ENCODE measurements at places on chromosomes 2 and 18.

DNA sequence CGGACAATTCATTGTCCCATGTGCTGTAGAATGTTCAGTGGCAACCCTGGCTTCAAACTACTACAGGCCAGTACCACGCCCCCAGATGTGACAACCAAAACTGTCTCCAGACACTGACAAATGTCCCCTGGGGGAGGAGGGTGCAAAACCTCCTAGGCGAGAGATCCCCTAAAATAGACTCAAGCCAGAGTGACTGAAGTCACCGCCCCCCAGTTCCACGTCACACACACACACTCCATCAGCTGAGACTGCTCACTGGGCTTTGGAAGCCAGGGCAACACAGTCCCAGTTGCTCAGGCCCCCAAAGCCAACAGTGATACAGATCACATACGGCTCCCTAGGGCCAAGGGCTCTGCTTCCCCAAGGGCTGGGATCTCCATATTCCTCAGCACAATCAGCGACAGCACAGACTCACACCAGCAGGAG is 19.1 kb downstream of the HDAC4 start:
- DNase-seq = no peak

- DNase-seq = no peak
These were observed 24.8 kb upstream of the KIDINS220 start for GRCh38 chr2:8862230-8862629.

DNA sequence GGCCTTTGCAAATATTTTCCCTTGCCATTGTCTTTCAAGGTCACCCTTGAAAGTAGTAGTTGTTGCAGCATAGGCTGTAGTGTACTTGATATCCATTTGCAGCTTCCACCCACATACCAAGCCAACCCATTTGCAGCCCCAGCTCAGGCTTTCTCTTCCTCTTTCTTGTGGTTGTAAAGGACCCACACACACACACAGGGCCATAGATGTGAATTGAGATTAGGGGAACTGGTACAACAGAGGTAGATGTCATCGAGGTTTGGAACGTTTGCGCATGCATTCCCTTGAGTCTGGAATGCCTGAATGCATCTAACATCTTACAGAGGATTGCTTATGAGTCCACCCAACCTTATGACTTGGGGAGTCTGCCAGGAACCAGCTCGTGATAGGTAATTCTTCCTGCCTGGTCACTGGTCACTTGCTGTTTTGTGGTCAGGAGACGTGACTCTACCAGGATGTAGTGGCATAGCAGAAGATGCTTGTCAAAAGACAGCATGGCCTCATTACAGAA is 91.9 kb downstream of the MRPS9 start:
- no peak for DNase-seq

DNA sequence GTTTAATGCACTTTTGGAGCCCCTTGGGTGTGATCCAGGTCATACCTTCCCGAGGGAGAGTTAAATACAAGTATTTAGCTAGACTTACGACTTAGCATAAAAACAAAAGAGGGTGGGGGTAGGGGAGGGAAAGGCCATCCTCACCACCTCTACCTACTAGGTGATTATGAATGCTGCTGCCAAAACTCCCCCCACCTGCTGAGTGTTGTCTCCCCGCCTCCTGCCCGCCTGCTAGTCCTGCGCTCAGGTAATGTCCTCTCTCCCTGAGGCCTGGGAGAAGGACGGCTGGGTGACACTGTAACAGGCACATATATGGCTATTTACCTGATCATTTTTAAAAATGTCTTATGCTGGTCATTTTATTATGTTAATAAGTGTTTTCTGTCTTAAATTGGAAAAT is 3.0 kb upstream of the NCKAP5 start:
- DNase-seq = no peak

DNA sequence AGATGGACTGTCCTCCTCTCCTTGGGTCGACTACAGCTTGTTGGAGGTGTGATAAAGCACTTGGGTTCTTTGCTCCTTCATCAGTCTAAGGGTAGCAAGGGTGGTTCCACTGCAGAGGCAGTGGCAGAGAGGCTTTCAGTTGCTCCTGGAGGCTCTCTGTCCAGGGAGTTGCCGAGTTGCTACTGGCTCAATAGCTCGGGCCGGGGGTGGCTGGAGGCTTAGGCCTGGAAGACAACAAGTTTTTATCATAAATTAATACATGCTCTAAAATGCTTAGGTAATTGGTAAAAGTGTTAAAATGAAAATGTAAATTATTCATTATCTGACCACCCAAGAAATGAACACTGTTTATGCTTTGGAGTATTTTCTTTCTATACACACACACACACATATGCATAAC is 162.0 kb upstream of the NRP2 start:
- DNase-seq = no peak

- no peak for DNase-seq
These were observed 232.7 kb downstream of the CLIP4 start for GRCh38 chr2:29347774-29348461.

DNA sequence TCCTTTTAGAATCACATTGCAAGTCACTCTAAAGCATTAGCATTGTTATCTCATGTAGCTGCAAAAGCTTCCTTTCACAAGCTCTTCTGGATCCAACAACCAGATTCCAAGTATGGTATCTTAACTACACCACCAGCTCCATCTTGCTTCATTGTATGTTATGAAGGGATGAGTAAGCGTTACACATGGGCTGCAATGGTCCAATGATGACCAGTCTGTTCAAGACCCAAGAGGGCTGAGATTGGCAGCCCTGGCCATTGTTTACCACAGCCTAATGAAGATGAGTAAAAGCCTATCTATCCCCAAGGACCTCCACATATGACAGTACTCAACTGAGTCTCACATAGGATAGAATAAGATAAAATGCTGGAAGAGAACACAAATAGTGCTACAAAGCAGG is 6.3 kb downstream of the CFLAR start:
- no peak for DNase-seq

DNA sequence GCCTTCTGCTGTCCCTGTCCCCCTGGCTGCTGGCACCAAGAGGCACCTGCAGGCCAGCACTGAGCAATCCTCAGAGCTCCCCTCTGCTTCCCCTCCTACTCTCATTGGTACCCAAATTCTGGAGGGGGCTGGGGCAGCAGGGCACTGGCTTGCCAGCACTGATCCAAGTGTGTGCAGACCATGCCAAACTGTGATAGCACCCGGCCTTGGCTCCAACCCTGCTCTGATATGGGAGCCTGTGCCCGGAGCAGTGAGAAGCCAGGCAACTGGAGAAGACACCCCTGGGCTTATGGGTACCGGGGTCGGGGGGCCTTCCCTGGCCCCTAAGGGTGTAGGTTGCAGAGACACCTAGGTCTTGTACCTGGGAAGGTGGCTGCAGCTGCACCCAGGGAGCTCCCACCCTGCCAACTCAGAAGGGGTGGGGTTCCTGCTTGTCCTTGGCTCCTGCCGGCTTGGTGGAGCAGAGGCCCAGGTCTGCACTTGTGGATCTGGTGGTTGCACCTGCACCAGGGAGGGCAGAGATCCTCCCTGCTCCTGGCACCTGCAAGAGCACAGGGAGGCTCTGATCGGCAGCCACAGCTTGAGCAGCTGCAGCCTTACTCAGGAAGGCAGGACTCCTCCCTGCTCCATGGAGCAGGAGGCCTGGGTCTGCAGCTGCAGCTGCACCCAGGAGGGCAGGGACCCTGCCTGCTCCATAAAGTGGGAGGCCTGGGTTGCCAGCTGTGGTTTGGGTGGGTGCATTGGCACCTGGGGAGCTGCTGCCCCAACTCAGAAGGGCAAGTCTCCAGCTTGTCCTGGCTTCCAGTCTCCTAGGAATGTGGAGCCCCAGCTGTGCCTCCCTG is 96.3 kb downstream of the BCL2L11 start:
- DNase-seq = no peak

GRCh38 chr2:237524631-237525030 is 37.6 kb downstream of the MLPH start:
- DNase-seq = no peak

DNA sequence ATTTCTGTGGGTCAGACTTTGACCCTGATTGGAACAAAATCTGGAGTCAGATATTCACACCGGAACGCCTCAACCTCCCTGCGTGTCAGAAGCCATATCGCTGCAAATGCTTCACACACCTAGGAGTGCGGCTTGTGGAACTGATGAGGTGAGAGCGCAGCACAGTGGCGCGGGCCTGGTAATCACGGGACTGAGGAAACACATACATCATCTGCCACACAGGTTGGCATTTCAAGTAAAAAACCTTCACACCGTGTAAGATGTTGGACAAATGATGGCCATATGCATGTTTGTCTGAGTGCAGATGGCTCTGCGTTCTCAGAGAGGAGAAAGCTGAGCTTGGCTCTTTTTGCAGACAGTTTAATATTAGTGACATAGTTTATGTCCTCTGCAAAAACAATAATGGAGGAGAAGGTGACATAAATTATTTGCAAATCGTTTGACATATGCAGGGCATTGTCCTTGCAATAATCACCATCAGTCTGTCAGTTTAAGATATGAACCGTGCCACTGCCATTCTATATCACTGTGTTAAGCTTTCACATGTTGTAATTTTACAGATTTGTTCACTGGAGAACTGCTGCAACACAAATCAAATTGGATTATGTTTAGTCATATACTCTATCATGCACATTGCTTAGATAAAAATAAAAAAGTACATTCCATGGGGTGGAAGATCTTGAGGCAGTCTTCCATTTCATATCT is 101.4 kb downstream of the MTX2 start:
- peak; percentile 76 for DNase-seq
